Activated gamma-delta T cell treated with anti-CD3 and anti-CD28 coated beads, Interleukin-2, amount 50 U/mL, for 16 hours (primary cell): ENCODE measurements at places on chromosomes 1 and 21.
A peak's percentile ranks its signal among the peaks of the same experiment; 100 is the strongest.

GRCh38 chr1:172203135-172203823 is 217.2 kb upstream of the C1orf105 start:
- no peak for DNase-seq

DNA sequence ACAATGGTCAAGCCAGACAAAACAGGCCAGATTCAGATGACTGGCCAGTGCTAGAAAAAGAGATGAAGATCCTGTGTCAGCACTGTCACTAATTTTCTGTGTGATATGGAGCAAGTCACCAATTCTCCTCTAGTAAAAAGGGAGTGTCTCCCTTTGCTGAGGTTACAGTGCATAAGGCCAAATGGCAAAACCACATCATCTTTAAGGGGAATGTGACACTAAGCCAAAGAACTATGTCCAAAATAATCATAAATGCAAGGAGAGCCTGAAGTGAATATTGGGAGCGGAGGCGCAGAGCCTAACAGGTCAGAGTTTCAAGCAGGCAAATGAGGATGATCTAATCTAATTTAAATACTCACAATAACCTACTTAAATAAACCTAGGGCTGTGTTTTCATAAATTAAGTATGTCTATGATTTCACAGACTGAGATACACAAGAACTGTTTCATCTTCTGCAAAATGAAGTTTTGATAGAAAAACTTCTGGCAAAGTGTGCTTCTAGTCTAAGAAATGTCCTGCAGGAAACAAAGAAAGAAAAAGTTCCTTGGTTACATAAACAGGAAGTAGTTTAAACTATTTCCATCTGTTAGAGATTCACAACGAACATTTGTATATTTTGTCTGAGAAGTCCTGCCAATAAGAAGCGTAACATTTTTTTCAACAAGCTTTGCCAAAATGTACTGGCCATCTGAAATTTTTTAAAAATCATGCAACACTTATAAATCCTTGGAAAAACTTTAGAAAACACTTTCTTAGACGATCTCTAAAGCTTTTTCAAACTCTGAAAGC is 290.2 kb downstream of the LRRC40 start:
- DNase-seq: no peak

DNA sequence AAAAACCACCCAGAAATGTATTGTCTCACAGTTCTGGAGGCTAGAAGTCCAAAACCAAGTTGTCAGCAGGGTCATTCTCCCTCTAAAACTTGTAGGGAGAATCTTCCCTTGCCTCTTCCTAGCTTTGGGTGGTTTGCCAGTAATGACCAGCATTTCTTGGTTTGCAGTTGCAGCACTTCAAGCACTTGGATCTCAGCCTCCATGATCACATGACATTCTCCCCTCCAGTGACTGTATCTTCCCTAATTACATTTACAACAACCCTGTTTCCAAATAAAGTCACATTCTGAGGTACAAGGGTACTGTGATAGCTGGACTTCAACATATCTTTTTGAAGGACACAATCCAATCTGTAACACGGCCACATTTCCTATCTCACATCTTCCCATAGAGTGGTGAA is 37.2 kb downstream of the EVI5 start:
- no peak for DNase-seq

- DNase-seq: peak; percentile 24
Observed at GRCh38 chr21:33127154-33127867, 57.4 kb downstream of the OLIG1 start.

GRCh38 chr21:28856588-28857250 is 136.0 kb downstream of the LTN1 start:
- no peak for DNase-seq

DNA sequence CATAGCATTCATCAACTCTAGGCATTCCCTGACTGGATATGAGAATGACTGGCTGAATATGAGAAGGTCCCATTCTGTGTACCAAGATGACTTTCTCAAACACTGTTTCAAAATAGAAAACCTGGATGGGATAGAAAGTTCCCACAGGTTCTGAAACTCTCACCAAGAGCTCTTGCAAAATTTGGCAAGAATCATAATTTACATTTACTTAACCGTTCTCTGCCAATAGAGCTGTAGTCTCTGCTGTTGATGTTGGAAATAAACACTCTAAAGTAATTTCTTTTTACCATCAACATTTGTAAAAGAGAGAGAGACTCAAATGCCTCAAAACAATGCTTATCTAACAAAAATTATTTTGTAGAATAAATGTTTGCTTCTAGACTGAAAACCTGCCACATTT is 221.1 kb downstream of the LMO4 start:
- DNase-seq: no peak

- DNase-seq: no peak
Observed at GRCh38 chr1:203526572-203526971, 32.6 kb downstream of the OPTC start.

DNA sequence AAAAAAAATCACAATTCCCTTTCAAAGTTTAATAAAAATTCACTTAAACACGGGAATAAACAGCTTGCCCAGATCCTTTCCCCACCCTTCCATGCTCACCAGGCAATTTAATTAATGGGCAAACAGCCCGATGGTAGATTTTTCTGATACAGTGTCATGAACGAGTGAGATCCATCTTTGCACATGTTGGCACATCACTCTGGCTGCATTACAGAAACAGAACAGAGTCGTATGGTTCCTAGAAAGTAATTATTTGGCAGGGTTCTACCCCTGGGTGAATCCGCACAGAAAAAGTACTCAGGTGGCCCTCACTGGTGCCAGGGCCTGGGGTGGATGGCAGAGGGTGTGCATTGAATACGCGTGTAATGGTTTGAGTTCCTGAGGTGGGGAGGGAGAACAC is 24.6 kb upstream of the OVAAL start:
- DNase-seq: no peak

DNA sequence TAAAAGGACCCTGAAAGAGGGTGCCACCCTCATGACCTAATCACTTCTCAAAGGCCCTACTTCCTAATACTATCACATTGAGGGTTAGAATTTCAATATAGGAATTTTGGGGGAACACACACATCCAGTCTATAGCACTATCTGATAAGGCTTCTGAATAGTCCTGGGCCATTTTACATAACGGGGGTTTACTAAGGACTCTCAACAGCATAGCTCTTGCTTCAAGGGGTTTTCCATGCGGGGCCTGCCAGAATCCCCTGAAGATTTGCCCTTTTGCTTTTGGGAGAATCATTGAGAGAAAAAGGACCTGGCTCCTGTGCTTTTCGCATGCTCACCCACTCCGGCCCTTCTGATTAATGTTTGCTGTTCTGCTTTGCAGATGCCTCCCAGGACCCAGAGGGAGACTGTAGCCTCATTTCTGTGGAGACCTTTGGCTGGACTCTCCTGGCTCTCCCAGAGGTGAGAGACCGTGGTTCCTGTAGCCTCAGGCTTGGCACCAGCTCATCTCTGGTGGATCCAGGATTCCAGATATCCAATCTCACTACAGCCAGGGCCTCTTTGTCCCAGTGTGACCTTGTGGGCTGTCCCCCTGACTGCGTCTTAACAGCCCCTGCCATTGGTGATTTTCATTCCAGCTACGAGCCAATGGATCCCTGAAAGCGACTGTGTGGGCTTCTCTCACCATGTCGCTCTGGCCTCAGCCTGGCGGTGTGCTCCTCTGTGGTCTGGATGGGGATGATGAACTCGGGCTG is 72.6 kb downstream of the DDR2 start:
- DNase-seq: no peak

DNA sequence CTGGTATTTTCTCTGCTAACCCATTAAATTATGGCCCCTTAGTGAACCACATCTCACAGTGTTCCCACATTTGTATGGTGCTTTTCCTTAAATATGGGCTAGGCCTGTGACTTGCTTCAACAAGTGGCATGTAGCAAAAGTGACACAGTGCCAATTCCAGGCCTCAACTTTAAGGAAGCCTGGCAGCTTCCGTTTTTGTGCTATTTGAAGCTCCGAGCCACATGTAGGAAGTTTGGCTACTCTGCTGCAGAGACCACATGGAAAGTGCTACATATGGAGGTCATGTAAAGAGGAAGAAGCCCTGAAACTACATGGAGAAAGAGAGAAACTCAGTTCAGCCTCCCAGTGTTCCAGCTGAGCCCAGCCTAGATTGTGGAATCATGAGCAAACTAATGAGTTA is 28.5 kb upstream of the DR1 start:
- DNase-seq: no peak

DNA sequence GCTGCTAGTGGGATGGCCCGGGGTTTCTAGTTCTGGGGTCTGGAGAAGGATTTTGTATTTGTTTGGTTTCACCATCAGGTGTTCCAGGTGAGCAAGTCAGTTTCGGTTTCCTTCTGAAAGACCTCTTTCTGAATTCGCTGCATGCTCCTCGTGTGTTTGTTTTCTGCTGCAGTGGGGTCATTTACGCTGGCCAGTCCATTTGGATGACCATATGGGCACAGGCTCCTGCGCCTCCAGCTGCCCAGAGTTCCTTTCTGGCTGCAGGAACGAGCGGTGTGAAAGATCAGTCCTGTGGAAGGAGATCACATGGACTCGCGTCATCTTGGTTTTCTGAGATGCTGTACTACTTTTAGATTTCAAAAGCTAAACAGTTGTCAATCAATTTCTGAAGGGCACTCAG is 83.7 kb upstream of the GCLM start:
- DNase-seq: no peak

DNA sequence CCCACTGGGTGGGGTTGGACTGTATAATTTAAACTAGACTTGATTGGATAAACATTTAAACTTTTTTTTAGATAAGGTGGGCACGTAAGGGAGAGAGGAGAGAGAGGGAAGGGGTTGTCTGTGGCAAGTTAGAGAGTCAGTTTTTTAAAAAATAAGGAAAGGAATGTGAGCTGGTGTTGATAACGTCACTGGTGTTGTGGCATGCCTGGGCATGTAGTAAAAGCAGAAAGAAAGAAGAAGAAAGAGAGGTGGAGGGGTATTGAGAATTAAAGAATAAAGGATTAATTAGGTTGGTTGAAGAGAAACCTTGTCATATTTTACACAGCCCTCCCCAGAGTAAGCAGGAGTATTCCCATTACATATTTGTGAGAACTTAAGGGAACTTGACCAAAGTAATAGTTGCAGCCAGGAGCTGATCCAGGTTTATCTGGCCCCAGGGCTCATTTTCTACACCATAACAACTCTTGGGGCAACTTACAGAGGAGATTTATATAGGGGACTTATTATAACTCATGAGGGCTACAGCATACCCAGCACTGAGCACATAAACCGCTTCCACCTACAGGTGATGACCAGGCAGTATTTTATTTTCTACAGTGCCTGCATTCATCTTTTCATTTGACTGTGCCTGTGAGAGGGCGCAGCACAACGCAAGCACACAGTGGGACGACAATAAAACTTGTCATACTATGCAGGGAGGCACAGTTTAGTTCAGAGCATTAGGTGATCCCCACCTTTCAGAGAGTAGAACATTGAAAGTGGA is 70.2 kb downstream of the CCDC30 start:
- no peak for DNase-seq

GRCh38 chr1:182185842-182186756 is 124.6 kb upstream of the ZNF648 start:
- no peak for DNase-seq

DNA sequence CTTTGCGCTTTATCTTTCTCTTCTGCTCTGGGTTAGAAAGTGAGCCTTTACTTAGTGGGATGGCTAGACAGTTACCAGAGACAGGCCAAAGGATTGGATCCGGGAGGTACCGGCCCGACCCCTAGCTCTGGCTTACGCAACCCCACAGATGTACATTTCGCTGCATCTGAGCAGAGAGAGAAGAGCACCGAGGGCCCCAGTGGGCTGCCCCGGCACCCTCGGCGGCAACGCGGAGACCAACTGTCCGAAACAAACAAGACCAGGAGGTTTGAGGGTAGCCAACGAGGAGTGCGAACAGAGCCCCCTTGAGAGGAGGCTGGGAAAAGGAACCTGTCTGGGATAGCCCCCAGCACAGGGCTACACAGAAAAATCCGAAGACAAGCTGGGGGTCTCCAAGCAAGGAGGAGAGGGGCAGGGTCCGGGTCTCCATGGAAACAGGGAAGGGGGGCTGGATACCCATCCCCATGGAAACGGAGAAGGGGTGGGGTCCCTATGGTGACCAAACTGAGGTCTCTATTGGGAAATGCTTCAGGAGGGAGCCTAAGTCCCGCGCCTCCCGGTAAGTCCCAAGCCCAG is 373 bp downstream of the MTF1 start:
- no peak for DNase-seq

DNA sequence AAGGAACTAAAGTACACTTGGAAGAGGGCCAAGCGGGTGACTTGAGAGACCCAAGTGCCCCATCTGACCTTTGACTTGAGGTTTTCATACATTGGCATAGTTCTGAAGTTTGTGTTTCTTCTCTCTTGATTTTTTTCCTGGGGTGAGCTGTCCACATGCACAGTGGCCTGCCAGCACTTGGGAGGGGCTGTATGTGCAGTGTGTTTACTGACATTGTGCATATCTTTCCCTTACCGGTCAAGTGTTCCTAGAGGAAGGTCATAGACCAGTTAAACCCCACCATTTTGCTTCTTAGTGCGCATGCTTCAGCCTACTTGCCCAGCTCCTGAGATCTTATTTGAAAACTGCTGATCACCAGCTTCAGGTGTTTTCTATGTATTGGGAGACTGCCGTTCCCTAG is 435.2 kb upstream of the KAZN start:
- DNase-seq: no peak

DNA sequence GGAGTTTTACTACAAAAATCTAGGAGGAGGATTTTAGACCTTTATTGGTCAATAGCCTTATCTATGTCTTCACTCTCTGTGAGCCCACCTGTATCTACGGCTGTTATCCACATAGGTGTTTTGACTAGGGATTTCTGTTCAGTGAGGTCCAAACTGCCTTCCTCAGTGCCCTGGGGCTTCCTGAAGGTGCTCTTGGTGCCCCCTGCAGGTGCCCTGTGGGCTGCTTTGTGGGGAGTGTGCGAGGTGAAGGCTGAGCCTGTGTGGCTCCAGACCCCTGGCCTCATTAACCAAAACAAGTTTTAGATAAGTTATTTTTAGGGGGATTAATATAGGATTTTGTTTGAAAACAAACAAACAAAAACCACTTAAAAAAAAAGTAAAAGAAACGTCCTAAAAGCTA is 122.5 kb downstream of the KIF26B start:
- no peak for DNase-seq

- no peak for DNase-seq
Observed at GRCh38 chr1:245986404-245987218, 520.5 kb downstream of the SMYD3 start.
